Activated CD4-positive, alpha-beta T cell treated with anti-CD3 and anti-CD28 coated beads for 36 hours (primary cell): ENCODE measurements at places on chromosomes 11 and 22.

DNA sequence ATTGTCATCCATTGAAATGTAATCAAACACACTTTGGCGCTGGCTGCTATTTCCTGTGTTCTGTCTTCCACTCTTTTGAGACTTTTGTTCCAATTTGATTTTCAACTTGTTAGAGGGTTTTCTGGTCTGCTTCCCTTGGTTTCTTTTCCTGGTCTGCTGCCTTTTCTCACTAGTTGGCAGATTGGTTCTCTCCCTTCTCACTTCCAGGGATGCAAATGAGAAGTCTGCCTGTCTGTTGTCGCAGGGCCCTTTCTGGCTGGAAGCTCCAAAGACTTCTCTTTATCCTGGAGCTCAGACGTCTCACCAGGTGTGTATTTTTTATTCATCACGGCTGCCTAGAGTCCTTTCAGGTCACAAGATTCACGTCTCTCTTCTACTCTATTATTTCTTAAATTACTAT is 84.0 kb downstream of the RPS6KA4 start:
- no peak for DNase-seq
- H3K4me3 ChIP-seq, result no peak overlapping the region
- H3K27me3 ChIP-seq, result peaks cover 10% of the 10 kb centered on the region
- H3K4me1 ChIP-seq, result peaks cover 1% of the 10 kb centered on the region
- H3K27ac ChIP-seq, result no peak overlapping the region
- H3K36me3 ChIP-seq, result no peaks in the 10 kb centered on the region

GRCh38 chr11:100550298-100550697 is 136.8 kb upstream of the ARHGAP42 start:
- H3K4me3 ChIP-seq, result no peak overlapping the region
- H3K36me3 ChIP-seq, result no peaks in the 10 kb centered on the region

DNA sequence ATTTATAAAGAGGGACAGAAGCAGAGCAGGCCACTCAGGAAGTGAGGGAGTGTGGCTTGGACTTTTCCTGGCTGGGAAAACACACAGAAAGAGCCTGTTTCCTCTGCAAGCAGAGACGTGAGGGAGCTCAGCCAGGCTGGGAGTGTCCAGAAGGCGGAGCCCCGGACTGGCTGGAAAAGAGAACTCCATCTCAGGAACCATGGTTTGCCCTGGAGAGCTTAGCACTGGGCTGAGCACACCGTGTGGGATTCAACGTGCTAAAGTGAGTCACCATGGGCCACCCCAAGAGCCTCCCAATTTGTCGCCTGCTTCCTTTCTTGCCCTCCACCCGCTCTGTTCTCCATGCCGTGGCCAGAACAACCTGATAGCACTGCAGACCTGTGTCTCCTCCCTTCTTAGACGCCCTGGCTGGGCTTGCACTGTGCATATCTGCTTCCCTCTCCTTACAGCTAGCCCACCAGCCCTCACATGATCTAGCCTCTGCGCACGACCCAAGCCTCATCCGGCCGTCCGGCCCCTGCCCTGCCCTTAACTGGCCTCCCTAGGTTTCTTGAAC is 51.8 kb downstream of the GALNT18 start:
- no peak overlapping the region for H3K4me3 ChIP-seq
- peak overlapping the region; percentile 2 for H3K27ac ChIP-seq
- no peak for DNase-seq
- H3K27me3 ChIP-seq, result peaks cover 5% of the 10 kb centered on the region

DNA sequence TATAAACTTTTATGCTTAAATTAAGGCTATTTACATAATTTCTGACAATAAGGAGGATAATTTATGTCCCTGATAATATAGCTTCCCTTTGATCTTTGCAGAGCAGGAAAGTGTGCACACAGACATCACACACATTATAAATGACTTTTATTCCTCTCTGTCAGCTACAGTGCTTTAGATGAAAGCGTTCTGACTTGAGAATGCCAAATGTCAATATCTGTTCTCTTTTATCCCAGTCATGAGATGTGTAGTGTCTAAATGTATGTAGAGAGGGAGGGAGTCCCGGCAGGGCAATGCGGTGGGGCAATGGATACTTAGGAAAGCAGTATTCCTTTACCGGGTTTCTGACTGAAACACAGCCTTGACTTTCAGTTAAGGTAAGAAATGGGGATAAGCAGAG is 225.4 kb upstream of the CHORDC1 start:
- no peak overlapping the region for H3K4me3 ChIP-seq
- H3K27me3 ChIP-seq, result no peaks in the 10 kb centered on the region
- no peaks in the 10 kb centered on the region for H3K36me3 ChIP-seq
- no peak for DNase-seq

- no peaks in the 10 kb centered on the region for H3K36me3 ChIP-seq
- H3K27ac ChIP-seq, result no peak overlapping the region
- no peak overlapping the region for H3K4me3 ChIP-seq
- H3K27me3 ChIP-seq, result no peaks in the 10 kb centered on the region
Observed at GRCh38 chr11:79794484-79795393, 353.9 kb upstream of the TENM4 start.

GRCh38 chr11:33089776-33090175 is 50.4 kb downstream of the TCP11L1 start:
- no peak overlapping the region for H3K4me3 ChIP-seq
- no peak overlapping the region for H3K27ac ChIP-seq
- H3K27me3 ChIP-seq, result no peaks in the 10 kb centered on the region
- no peaks in the 10 kb centered on the region for H3K4me1 ChIP-seq

GRCh38 chr11:65424205-65425104 is 1.9 kb downstream of the NEAT1 start:
- H3K36me3 ChIP-seq, result peaks cover 68% of the 10 kb centered on the region
- H3K27ac ChIP-seq, result peak overlapping the region; percentile 99
- H3K4me3 ChIP-seq, result peak overlapping the region; percentile 100
- H3K27me3 ChIP-seq, result peaks cover 6% of the 10 kb centered on the region
- DNase-seq, result peak; percentile 83
- H3K4me1 ChIP-seq, result peaks cover 42% of the 10 kb centered on the region

DNA sequence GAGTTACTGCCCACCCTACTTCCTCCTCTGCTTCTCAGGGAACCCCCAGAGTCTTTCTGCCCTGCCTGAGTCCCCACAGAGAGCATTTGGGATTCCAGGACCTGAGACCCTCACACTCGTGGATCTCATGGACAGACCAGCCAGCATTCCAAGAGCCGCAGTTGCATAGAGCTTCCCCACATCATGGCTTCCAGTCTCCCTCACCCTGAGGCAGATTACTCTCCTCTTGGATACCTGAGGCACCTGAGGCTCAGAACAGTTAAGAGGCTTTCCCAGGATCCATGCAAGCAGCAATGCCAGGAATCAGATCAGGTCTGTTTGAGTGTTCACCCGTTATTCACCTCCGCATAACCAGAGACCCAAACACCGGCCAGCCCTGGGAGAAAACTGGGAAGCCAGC is 102.2 kb downstream of the TRIM29 start:
- H3K4me1 ChIP-seq, result no peaks in the 10 kb centered on the region
- H3K4me3 ChIP-seq, result no peak overlapping the region
- no peaks in the 10 kb centered on the region for H3K36me3 ChIP-seq
- DNase-seq, result no peak

GRCh38 chr11:2579315-2580060 is 120.3 kb downstream of the KCNQ1OT1 start:
- H3K27me3 ChIP-seq, result no peaks in the 10 kb centered on the region
- no peaks in the 10 kb centered on the region for H3K4me1 ChIP-seq
- H3K27ac ChIP-seq, result no peak overlapping the region
- no peak overlapping the region for H3K4me3 ChIP-seq
- DNase-seq, result peak; percentile 3

GRCh38 chr11:46118702-46119351 is 2.4 kb downstream of the PHF21A start:
- no peaks in the 10 kb centered on the region for H3K27me3 ChIP-seq
- peak overlapping the region; percentile 98 for H3K27ac ChIP-seq

DNA sequence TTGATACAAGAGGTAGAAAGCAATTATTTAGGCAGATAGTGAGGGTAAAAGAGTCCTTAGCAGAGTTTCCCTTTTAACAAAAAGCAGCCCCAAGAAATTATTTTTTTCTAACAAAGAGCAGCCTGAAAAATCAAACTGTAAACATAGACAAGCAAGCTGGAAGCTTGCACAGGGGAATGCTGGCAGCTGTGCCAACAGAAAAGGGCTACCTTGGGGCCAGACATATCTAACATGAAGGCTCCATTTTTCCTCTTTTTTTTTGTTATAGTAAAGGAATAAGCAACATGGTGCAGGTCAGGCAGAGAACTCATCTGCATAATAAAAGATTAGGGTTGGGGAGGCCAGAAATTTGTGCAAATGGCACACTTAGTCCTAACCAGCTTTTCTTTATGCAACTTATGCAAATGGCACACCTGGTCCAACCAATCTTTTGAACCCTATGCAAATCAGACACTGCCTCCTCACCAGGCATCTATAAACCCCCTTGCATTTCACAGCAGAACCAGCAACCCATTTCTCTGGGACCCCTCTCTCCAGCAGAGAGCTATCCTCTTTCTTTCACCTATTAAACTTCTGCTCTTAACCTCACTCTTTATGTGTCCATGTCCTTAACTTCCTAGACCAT is 41.8 kb downstream of the PDGFD start:
- H3K27ac ChIP-seq, result no peak overlapping the region
- no peaks in the 10 kb centered on the region for H3K4me1 ChIP-seq
- no peaks in the 10 kb centered on the region for H3K36me3 ChIP-seq

DNA sequence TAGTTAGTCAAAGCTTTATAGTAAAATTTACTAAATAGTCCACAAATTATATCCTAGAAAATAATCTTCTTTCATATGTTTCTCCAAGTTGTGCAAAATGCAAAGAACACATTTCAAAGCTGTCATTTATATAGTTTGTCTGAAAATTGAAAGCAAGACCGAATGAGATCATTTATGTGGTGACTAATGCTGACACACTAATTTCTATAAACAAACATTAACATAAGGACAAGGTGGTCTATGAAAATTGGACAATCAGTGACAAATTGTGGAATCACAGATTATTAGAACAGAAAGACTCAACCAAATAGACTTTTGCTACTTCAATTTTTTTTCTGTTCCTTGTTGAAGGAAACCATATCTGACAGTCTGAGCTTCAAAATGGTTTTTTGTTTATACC is 1056.1 kb downstream of the LRRC4C start:
- no peak overlapping the region for H3K27ac ChIP-seq
- no peaks in the 10 kb centered on the region for H3K27me3 ChIP-seq
- H3K4me1 ChIP-seq, result no peaks in the 10 kb centered on the region
- no peak overlapping the region for H3K4me3 ChIP-seq

DNA sequence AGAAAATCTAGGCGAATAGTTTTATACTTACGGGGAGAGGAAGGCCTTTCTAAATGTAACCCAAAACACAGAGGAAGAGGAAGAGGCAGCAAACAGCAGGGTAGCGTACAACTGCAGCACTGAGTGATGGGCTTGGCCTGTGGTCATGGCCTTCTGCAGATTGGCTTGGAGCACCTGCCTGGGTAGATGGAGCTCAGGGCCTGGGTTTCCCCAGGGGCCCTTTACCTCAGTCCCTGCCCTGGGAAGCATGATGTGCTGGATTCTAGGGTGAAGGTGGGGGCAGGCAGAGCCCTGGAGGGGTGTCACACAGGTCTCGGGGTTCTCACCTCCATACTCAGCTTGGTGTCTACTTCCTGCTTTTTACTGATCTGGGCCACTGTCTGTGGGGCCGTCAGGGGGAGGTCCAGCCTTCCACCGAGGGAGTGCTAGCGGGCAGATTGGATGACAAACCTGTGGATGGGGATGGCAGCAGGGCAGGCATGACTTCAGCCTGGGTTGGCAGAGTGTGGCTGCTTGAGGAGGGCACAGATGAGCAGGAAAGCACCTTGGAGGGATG is 27.7 kb upstream of the CHRM1 start:
- no peaks in the 10 kb centered on the region for H3K4me1 ChIP-seq
- H3K27me3 ChIP-seq, result peaks cover 13% of the 10 kb centered on the region
- DNase-seq, result no peak
- H3K27ac ChIP-seq, result no peak overlapping the region
- no peaks in the 10 kb centered on the region for H3K36me3 ChIP-seq
